ENCODE measurements at places on chromosomes 13 and 19.
A peak's percentile ranks its signal among the peaks of the same experiment; 100 is the strongest.

DNA sequence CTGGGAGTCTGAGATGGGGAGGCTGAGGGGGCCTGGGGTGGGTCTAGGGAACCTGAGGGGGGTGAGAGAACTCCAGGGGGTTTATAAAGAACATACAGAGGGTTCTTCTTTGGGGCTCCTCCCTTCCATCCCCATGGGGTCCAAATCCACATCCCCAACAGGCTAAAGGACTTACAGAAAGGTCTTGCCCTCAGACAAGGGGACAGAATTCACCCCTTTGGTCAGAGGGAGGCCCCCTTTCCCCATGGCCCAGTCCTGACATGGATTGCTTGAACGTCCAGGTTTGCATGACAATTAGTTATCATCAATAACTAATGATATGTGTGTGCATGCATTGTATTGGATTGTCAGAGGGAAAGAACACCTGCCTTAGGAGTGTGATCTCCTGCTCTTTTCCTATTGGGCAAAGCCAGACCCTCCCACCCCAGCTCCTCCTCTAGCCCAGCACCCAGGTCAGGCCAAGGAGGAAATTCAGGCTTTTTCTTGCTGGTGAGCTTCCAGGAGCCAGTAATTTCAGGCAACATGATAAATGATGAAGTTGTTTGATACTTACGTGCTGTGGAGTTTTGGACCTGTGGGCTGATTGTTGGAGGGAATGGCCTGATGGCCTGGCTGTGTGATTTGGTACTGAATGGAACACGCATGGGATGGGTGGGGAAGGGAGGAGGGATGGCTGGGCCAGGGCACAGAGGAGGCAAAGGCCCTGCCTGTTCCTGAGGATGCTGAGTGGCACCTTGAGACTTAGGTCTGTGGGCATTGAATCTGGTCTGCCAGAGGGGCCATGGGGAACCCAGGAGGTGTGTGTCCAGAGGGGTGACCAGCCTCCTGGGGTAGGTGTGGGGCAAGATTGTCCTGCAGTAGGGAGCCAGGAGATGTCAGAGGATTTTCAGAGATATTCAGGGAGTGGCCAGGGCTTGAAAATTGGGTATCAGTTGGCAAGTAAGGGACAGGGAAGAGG is 1.1 kb downstream of the KLHL26 start:
- no peak for DNase-seq

- no peak for DNase-seq
These were observed 62.3 kb downstream of the ZIC5 start for GRCh38 chr13:99909097-99909835.

- DNase-seq: no peak
These were observed 52.6 kb downstream of the ERICH4 start for GRCh38 chr19:41495589-41495988.

- no peak for DNase-seq
These were observed 16.0 kb upstream of the GNA15 start for GRCh38 chr19:3119693-3120380.

GRCh38 chr19:57355916-57356315 is 4.8 kb downstream of the ZNF304 start:
- DNase-seq: no peak

DNA sequence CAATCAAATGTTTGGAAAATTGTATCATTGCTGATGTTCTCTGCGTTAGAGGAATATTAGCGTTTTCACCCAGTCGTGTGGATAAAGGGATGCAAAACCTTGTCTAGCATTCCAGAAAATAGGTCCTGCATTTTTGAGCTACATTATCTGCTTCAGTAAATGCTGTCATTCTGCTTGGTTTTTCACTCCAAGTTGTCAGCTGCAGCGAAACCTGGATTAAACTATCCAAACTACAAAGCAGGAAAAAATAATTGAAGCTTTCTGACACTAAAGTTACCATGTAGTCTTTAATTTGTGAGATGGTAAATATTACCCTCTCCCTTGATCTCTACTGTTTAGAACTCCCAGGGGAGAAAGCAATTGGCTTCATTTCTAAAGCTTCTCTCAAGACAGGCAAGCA is 1795.5 kb upstream of the PRR20A start:
- DNase-seq: no peak

GRCh38 chr13:112204346-112205327 is 137.7 kb downstream of the SOX1 start:
- no peak for DNase-seq

DNA sequence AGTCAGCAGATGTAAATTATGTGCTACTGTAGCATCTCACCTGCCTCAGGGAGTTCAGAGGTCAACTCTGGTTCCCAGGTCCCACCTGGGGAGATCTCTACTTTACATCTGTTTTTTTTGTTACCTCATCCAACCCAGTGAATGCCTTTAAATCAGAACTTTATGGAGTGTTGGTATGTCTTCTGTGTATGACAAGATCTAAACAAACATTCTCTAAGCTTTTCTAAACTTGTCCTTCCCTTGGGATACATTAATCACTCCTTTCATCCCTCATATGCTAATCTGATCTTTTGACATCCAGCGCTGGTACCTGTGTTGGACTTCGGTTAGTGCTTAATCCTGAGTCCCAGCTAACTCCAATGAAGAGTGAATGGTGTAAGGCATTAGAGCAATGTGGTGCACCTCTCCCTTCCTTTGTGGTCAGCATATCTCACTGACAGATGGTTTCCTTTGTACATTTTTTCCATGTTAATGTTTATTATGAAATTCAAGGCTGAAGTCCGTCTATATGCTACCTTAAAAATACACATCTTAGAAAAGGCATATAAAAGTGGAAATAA is 213.4 kb downstream of the ABCC4 start:
- DNase-seq: no peak

DNA sequence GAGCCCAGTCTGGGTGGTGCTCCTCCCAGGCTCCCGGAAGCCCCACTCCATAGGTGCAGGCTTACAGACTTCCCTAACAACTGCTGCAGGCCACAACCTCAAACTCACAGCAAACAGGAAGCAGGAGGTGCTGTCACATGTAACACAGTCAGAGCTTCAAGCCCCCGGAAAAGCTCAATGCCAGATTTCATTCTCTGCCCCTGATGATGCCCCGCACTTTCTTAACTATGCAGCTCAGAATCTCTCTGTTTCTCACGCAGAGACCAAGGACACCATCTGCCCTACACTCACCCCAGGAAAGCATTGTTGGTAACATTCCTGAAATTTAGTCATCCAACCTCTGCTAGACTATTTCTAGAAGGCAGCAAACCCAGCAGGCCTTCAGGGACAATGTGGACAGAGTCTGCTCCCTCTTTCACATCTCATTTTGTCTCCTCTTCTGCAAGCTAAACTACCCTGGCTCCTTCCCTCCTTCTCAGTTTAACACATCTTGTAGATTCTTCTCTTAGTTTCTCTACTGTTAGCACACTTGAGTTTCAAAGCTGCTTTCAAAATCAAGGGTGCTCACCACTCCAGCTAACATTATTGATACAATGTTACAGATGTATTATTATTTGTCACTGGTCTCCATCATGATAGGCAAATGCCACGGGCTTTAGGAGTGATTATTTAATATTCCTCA is 162.5 kb downstream of the KCTD12 start:
- peak; percentile 27 for DNase-seq

GRCh38 chr19:23482829-23483228 is 87.6 kb upstream of the ZNF91 start:
- DNase-seq: no peak

DNA sequence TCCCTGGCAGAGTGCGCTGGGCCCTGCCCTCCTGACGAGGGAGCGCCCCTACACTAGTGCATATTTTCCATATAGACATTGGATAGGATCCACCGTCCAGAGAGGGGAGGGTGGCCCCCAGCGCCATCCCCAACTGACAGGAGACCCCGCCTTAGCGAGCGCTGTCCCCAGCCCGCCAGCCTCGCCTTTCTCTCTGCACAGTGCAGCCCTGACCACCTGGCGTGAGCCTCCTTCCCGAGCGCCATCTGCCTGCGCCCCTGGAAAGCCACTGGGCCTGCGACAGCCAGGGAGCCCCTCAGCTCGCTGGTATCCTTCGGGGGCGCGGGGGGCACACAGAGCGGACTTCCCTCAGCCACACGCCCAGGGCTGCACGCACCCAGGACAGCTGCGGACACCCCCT is 42.1 kb upstream of the ATP12A start:
- no peak for DNase-seq

GRCh38 chr19:12789098-12789903 is 2.0 kb upstream of the JUNB start:
- DNase-seq: no peak

GRCh38 chr13:25429466-25429865 is 57.7 kb downstream of the ATP8A2 start:
- no peak for DNase-seq

GRCh38 chr13:100440751-100441425 is 147.7 kb downstream of the GGACT start:
- DNase-seq: no peak

DNA sequence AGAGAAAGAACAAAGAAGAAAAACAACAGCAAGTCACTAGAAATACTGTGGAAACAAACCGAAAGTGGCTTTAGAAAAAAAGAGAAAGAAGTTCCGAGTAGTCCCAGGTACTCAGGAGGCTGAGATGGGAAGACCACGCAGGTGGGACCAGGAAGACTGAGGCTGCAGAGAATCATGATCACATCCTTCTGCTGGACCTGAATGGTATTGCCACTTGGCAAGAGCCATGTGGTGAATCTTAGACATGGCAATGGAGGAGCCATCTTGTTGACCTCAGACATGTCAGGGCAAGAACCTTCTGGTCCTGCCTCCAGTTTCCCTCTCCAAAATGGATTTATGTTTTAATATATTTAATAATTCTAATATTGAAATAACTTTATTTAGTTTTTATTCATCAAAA is 37.4 kb upstream of the ZNF724 start:
- no peak for DNase-seq

- no peak for DNase-seq
These were observed 107.9 kb downstream of the LRCH1 start for GRCh38 chr13:46660857-46661256.

DNA sequence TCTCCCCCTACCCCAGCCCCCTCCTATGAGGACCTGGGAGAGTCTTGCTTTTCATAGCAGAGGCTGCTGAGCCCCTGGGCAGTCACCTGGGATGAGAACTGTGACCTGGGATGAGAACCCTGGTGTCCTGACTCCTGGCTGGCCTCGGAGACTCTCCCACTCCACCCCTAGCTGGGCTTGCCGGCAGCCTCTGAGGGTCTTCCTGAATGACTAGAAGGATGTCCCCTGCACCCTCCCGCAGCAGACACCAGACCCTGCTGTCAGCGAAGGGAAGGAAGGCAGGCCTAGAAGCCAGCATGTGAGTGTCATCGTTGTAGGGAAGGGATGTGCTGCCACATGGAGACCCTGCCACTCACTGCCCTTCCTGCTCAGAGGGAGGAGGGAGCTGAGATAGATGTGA is 203.4 kb upstream of the ZNF536 start:
- DNase-seq: no peak

DNA sequence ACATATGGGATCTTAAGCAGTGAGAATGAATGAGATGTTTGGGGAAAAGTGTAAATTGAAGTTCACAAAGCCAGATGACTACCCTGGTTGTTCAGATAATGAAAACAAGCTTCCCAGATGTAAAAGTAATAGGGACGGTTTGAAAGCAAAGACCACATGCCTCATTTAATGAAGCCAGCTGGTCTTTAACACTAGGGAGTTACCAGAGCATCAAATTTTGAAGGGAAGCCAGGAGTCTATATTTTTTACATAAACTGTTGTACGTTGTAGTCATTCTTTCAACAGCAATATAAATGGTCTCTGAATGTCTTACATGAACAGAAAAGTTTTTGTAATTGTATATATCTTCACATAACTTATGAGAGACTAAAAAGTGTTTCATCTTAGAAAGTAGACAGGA is 2604.5 kb upstream of the PCDH20 start:
- no peak for DNase-seq

- DNase-seq: no peak
These were observed 19.5 kb downstream of the CPT1C start for GRCh38 chr19:49710372-49710951.

DNA sequence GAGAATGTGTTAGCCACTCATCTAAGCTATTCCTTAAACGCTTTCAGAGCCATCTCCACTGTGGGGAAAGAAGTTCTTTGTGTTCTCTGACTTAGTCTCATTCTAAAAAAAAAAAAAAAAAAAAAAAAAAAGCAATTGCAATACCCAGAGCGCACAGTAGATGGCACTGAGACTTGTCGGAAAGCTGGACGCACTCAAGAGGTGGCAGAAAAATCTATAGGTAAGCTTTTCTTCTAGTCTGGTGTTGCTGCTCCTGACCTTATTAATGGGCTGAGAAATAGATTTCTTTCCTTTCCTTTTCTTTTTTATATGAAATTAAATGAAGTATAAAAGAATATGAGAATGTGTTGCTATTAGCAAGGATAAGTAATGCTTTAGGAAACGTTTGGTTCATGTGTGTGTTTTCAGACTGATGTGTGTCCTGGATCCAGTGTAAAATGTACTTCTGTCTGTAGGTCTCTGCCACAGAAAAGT is 4.7 kb upstream of the GJB2 start:
- peak; percentile 52 for DNase-seq

DNA sequence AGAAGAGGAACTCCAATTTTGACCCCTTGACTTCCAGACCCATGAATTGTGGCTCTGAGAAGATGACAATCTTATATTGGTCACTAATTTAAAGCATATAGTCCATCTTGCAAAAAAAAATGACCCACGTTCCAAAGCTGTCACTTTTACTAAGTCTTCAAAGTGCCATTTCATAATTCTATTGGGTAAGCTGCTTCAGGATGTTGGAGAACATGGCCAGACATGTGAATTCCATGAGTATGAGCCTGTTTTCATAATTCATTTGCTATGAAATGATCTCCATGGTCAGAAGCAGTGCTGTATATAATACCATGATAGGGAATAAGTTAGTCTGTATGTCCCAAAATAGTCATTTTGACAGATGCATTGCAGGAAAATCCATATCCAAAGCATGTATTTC is 1787.3 kb downstream of the SLITRK5 start:
- DNase-seq: no peak

DNA sequence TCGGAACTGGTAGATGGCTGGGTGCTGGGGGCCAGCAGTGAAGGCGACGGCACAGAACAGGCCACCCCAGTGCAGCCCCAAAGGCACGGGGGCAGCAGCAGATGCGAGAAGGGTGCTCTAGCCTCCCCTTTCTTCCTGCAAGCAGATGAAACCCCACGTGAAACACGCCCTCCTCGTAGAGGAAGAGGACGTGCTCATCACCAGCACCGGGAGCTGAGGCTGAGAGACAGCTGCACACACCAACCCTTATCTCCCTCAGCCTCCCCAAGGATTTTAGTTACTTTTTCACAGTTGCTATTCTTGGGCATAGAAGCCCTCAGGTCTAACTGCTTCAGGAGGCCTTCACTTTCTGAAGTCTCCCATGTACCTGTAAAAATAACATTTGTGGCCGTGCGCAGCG is 11.9 kb downstream of the ZNF787 start:
- DNase-seq: no peak

DNA sequence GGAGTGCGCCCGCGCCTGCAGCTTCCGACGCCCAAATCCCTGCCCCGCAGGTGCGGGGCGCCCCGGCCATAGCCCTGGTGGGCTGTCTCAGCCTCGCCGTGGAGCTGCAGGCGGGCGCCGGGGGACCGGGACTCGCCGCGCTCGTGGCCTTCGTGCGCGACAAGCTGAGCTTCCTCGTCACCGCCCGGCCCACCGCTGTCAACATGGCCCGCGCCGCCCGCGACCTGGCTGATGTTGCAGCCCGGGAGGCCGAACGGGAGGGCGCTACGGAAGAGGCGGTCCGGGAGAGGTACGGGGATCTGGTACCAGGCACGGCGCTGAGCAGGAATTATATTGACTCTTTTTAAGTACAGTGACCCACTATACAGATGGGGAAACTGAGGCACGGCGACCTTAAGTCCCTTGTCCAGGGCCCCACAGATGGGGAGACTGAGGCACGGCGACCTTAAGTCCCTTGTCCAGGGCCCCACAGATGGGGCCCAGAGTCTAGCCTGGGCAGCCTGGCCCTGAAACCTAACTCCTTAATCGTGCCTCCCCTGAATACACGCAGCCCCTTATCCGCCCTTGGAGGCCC is 586 bp downstream of the MRI1 start:
- DNase-seq: peak; percentile 23
